Colonic mucosa (tissue), 4 donors: ENCODE measurements at places on chromosomes 3 and 15. TPM values are rescaled to one million over a fixed set of nuclear protein-coding genes. Genes with fewer than 3 reads are reported as not detected.

Gene CCR1
- total RNA-seq = 0.57 TPM

Gene GATM
- 17.9 TPM for total RNA-seq

Gene RHOV
- total RNA-seq = 18.6 TPM

Gene LYZL4
- not detected for total RNA-seq

Gene BCHE
- total RNA-seq = 5.4 TPM

Gene RPS17
- total RNA-seq = 909 TPM

Gene NR2E3
- total RNA-seq = 0.64 TPM

Gene FGD5
- total RNA-seq = 4.4 TPM

Gene LSAMP
- total RNA-seq = 1.1 TPM

- no peaks in the 10 kb centered on the region for H3K36me3 ChIP-seq
- no peak for DNase-seq
- H3K27me3 ChIP-seq = no peaks in the 10 kb centered on the region
- H3K27ac ChIP-seq = no peak overlapping the region
- H3K4me1 ChIP-seq = no peaks in the 10 kb centered on the region
Measured at GRCh38 chr3:3286014-3286413, 106.5 kb upstream of the CRBN start.

GRCh38 chr3:171164067-171164465 is 137.5 kb upstream of the SLC2A2 start:
- H3K4me1 ChIP-seq = no peaks in the 10 kb centered on the region
- no peak overlapping the region for H3K4me3 ChIP-seq
- H3K27me3 ChIP-seq = no peaks in the 10 kb centered on the region
- no peak for DNase-seq
- H3K27ac ChIP-seq = no peak overlapping the region
- H3K36me3 ChIP-seq = no peaks in the 10 kb centered on the region

DNA sequence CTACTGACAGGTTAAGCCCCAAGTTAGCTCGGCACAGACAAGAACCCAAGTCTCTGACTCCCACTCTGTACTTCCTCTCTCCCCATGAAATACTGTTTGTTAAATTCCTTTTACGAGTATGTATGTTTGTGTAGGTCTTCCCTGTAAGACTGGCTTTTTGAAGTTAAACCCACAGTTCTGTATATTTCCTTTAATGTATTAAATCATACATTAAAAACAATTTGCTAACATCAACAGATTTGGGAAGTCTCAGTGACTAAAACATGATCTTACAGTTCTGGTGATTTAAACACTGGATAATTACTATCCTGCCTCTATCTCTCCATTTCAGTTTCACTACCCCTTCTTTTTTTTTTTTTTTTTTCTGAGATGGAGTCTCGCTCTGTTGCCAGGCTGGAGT is 4.4 kb downstream of the CMTM6 start:
- no peak overlapping the region for H3K27ac ChIP-seq
- no peaks in the 10 kb centered on the region for H3K27me3 ChIP-seq
- no peaks in the 10 kb centered on the region for H3K36me3 ChIP-seq
- no peak overlapping the region for H3K4me3 ChIP-seq
- DNase-seq = no peak
- peaks cover 15% of the 10 kb centered on the region for H3K4me1 ChIP-seq

- H3K4me1 ChIP-seq = no peaks in the 10 kb centered on the region
- no peak for DNase-seq
- no peaks in the 10 kb centered on the region for H3K27me3 ChIP-seq
- H3K4me3 ChIP-seq = no peak overlapping the region
Measured at GRCh38 chr3:111954228-111954990, 24.4 kb upstream of the ABHD10 start.

DNA sequence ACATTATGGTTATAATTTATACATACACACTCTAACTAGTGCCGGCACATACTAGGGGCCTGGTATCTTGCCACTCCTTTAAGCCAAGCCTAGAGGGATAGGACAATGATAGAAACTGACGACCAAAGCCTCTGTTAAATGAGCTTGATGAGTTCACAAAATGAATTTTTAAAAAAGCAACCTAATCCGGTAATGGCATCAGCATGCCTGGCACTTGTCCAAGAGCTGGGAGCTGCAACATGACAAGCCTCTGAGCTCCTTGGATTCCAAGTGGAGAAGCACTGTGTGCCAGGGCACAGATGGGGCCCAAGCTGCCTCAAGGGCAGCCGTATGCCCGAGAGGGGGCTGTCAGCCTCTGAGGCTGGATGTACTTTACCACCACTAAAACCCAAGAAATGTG is 9.7 kb downstream of the ETV5 start:
- H3K36me3 ChIP-seq = no peaks in the 10 kb centered on the region
- H3K27me3 ChIP-seq = no peaks in the 10 kb centered on the region
- no peak for DNase-seq

DNA sequence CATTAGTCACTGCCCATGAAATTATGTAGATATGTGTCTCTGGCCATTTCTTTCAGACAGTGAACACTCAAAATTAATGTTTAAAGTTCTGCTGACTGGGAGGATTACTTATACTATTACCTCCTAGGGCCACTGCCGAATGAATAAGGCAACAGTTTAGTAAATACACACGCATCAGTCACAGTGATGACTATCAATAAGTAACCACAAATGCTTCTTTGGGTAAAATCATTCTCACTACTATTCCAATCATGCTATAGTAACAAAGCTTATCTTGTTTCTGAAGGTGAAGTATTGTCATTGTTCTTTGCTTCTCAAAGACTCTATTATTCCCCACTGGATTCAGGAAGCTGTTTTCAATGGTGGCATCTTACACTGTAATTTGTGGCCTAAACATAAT is 478.8 kb downstream of the EPHA3 start:
- H3K27ac ChIP-seq = no peak overlapping the region
- no peaks in the 10 kb centered on the region for H3K36me3 ChIP-seq
- no peak for DNase-seq

GRCh38 chr15:53530761-53531160 is 228.7 kb downstream of the WDR72 start:
- H3K36me3 ChIP-seq = no peaks in the 10 kb centered on the region
- DNase-seq = no peak
- H3K27me3 ChIP-seq = no peaks in the 10 kb centered on the region
- peaks cover 7% of the 10 kb centered on the region for H3K4me1 ChIP-seq
- H3K4me3 ChIP-seq = no peak overlapping the region

DNA sequence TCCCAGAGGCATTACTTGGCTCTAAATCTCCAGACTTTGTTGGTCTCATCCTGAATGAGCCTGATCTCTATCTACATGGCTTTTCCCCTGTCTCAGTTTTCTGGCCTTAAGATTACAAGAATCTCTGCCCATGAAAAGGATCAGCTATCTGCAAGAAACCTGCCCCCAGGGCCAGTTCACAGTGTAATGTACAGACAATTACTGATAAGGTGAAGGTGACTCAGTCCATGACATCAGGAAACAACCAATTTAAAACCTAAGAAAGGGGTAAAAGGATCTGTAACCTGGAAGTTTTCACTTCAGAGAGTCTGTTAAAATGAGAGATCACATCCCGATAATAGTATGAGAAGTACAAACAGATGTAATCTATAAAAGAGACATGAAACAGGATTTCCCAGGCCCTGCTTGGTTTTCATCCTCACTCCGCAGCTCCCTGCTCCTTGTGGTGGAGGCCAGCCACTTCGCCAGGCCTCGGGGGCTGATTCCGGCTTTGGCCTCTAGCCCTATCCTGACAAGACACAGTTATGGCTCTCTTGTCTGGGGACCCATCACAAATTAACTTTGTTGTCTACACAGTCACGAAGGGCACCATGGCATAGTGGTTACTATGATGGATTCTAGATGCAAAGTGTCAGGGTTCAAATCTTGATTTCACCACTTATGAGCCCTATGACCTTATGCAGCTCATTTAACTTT is 136.9 kb downstream of the THSD4 start:
- H3K4me1 ChIP-seq = no peaks in the 10 kb centered on the region
- no peak overlapping the region for H3K4me3 ChIP-seq
- H3K36me3 ChIP-seq = no peaks in the 10 kb centered on the region

DNA sequence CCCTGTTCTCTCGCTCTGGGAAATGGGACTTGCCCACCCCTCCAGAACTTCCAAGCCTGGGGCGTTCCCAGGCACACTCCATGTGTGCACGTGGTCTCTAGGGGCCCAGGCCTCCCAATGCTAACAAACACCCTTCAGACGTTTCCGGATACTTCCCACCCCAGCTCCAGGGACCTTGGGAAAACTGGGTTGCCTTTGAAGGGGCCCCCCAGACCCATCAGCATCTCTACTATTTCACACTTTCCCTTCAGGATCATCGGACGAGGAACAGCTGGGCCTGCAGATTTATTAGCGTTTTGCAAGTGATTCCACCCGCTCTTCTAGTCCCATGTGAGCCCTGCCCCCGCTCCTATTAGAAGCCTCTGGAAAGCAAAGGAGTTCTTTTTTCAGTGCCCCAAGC is 63.2 kb downstream of the MAGEF1 start:
- H3K4me1 ChIP-seq = peaks cover 7% of the 10 kb centered on the region
- no peak for DNase-seq
- H3K36me3 ChIP-seq = no peaks in the 10 kb centered on the region
- H3K4me3 ChIP-seq = no peak overlapping the region
- H3K27me3 ChIP-seq = no peaks in the 10 kb centered on the region
- no peak overlapping the region for H3K27ac ChIP-seq

GRCh38 chr3:38632989-38633388 is 16.5 kb downstream of the SCN5A start:
- H3K4me3 ChIP-seq = no peak overlapping the region
- no peaks in the 10 kb centered on the region for H3K4me1 ChIP-seq
- H3K27ac ChIP-seq = no peak overlapping the region
- H3K27me3 ChIP-seq = no peaks in the 10 kb centered on the region
- no peaks in the 10 kb centered on the region for H3K36me3 ChIP-seq
- no peak for DNase-seq

- H3K27ac ChIP-seq = no peak overlapping the region
- no peak for DNase-seq
- H3K4me1 ChIP-seq = no peaks in the 10 kb centered on the region
- no peak overlapping the region for H3K4me3 ChIP-seq
Measured at GRCh38 chr3:61387817-61388216, 136.6 kb upstream of the FHIT start.

DNA sequence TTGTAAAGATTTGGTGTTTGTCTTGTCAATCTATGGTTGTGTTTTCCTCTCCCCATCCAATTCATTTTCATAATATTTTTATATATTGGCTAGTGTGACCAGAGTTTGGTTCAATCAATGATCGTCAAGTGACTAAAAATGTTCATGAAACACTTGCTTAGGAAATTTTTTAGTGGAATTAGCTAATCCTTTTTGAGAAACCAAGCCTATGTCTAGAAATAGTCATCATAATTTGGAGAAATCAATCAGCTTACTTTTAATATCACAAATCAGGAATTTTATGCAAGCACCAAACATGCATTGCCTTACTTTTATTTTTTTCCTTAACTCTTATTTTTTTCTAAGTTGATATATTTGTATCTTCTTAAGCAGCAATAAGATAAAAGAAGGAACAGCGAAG is 403.1 kb upstream of the TBL1XR1 start:
- no peaks in the 10 kb centered on the region for H3K27me3 ChIP-seq
- H3K27ac ChIP-seq = no peak overlapping the region
- H3K36me3 ChIP-seq = no peaks in the 10 kb centered on the region
- DNase-seq = no peak
- peaks cover 3% of the 10 kb centered on the region for H3K4me1 ChIP-seq

- no peak for DNase-seq
- no peak overlapping the region for H3K27ac ChIP-seq
- H3K4me3 ChIP-seq = no peak overlapping the region
- no peaks in the 10 kb centered on the region for H3K36me3 ChIP-seq
- H3K27me3 ChIP-seq = no peaks in the 10 kb centered on the region
- no peaks in the 10 kb centered on the region for H3K4me1 ChIP-seq
Measured at GRCh38 chr3:186254676-186255650, 107.1 kb downstream of the DGKG start.

- H3K36me3 ChIP-seq = no peaks in the 10 kb centered on the region
- no peak for DNase-seq
- H3K4me3 ChIP-seq = no peak overlapping the region
Measured at GRCh38 chr3:194691481-194692283, 6.0 kb downstream of the FAM43A start.

- no peaks in the 10 kb centered on the region for H3K36me3 ChIP-seq
- H3K4me1 ChIP-seq = no peaks in the 10 kb centered on the region
- no peaks in the 10 kb centered on the region for H3K27me3 ChIP-seq
- DNase-seq = peak; percentile 72
Measured at GRCh38 chr3:158713094-158713499, 19.2 kb downstream of the RARRES1 start.

GRCh38 chr3:131803113-131803512 is 231.7 kb downstream of the CPNE4 start:
- H3K27ac ChIP-seq = no peak overlapping the region
- H3K4me1 ChIP-seq = no peaks in the 10 kb centered on the region
- DNase-seq = no peak
- no peaks in the 10 kb centered on the region for H3K27me3 ChIP-seq

GRCh38 chr3:30548600-30548999 is 57.8 kb upstream of the TGFBR2 start:
- H3K4me3 ChIP-seq = no peak overlapping the region
- no peak overlapping the region for H3K27ac ChIP-seq
- no peaks in the 10 kb centered on the region for H3K4me1 ChIP-seq
- no peaks in the 10 kb centered on the region for H3K36me3 ChIP-seq
- no peak for DNase-seq

- H3K4me3 ChIP-seq = no peak overlapping the region
- H3K36me3 ChIP-seq = no peaks in the 10 kb centered on the region
- no peak for DNase-seq
Measured at GRCh38 chr3:145450018-145450682, 710.8 kb downstream of the PLOD2 start.

- no peaks in the 10 kb centered on the region for H3K4me1 ChIP-seq
- H3K27me3 ChIP-seq = no peaks in the 10 kb centered on the region
- no peak overlapping the region for H3K4me3 ChIP-seq
- no peak overlapping the region for H3K27ac ChIP-seq
- H3K36me3 ChIP-seq = no peaks in the 10 kb centered on the region
Measured at GRCh38 chr3:178048768-178049167, 487.5 kb upstream of the KCNMB2 start.

DNA sequence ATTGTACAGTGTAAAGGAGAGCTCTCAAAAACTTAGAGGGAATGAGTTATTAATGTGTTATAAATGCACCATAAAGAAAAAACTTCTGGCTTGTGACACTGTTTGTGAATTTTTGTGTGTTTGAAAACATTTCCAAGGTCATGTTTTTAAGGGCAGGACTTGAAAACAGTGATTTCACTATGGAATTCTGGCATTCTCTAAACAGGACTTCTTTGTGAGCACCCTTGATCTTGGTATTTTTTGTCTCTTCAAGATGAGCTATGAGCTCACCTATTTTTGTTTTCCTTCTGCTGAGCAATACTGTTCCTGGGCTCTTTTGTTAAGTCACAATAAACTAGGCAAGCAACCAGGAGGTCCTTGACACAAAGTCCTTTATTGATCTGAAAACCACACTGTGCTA is 284.4 kb downstream of the RBMS3 start:
- H3K4me1 ChIP-seq = no peaks in the 10 kb centered on the region
- no peak overlapping the region for H3K27ac ChIP-seq
- H3K4me3 ChIP-seq = no peak overlapping the region
- no peaks in the 10 kb centered on the region for H3K27me3 ChIP-seq

GRCh38 chr3:141797819-141798447 is 34.7 kb downstream of the GRK7 start:
- H3K36me3 ChIP-seq = no peaks in the 10 kb centered on the region
- peak overlapping the region; percentile 73 for H3K27ac ChIP-seq
- no peaks in the 10 kb centered on the region for H3K4me1 ChIP-seq
- H3K27me3 ChIP-seq = no peaks in the 10 kb centered on the region
- H3K4me3 ChIP-seq = peak overlapping the region; percentile 35
- no peak for DNase-seq
